Gastrocnemius medialis (tissue), 4 donors: ENCODE measurements at places on chromosomes 13 and 19.

- DNase-seq, result no peak
Measured at GRCh38 chr13:24910502-24911132, 146.6 kb downstream of the RNF17 start.

- no peak for DNase-seq
Measured at GRCh38 chr19:49665036-49665350, 664 bp downstream of the IRF3 start.

DNA sequence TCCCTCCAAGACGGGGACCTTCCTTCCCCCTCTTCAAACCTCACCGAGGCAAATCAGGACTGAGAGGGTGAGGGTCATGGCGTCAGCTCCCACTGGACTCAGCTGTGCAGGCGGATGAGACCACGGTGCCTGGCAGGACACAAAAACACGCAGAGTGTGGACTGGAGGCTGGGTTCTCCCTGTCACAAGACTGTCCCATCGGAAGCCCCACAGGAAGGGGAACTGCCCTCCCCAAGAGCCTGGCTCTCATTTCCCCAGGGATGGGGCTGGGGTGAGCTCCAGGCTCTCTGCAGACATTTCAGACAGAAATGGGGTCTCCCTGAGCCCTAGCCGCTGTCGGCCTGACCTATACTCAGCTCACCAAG is at the start of gene LILRB5:
LILRB5 (minus strand) TSS at position 158 of the 365 bp plus-strand sequence; CDS start at position 78, 80 bp downstream.
- DNase-seq, result no peak

DNA sequence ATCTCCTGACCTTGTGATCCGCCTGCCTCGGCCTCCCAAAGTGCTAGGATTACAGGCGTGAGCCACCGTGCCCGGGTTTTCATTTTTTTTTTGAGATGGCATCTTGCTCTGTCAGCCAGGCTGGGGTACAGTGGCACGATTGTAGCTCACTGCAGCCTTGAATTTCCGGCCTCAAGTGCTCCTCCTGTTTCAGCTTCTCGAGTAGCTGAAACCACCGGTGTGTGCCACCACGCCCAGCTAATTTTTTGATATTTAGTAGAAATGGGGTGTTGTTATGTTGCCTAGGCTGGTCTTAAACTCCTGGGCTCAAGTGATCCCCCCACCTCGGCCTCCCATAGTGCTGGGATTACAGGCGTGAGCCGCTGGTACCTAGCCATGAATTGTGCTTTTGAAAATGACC is 5.9 kb downstream of the ADAT3 start:
- DNase-seq, result no peak

DNA sequence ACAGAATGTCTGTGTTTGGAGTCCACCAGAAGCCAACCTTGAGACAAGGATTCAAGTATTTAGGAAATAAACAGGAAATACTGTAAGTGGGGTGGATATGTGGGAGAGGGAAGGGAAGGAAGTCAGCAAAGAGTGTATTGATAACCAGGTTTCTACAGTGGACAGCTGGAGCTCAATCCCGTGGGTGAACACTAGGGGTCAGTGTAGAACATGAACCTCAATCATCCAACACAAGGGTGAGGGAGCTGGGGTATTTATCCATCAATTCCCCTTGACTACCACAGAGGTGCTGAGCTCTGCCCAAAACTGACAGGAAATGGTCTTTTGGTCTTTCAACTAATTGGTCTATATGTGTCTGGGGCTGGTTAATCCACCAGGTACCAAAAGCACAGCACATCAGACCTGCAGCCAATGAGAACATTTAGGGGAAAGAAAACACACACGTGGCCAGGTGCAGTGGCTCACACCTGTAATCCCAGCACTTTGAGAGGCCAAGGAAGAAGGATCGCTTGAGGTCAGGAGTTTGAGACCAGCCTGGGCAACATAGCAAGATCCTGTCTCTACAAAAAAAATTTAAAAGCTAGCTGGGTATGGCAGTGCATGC is 5.6 kb upstream of the SYDE1 start:
- no peak for DNase-seq

- DNase-seq, result no peak
Measured at GRCh38 chr13:100630555-100630954, 42.0 kb upstream of the GGACT start.

DNA sequence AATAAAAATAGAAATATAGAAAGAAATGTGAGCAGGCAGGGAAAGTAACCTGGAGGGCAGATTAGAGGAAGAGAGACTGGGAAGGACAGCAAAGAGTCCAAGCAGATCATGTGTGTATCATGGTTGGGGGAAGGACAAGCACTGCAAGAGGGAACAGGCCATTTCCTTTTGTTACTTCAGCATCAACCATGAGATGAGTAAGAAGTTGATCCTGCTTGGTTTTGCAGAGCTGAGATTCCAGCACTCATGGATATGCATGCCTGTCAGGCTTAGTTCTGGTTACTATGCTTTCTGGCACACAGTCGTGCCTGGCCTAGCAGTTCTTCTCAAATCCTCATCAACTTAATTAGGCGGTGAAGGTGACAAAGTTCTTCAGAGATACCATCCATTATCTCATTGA is 18.1 kb downstream of the NALCN start:
- no peak for DNase-seq

DNA sequence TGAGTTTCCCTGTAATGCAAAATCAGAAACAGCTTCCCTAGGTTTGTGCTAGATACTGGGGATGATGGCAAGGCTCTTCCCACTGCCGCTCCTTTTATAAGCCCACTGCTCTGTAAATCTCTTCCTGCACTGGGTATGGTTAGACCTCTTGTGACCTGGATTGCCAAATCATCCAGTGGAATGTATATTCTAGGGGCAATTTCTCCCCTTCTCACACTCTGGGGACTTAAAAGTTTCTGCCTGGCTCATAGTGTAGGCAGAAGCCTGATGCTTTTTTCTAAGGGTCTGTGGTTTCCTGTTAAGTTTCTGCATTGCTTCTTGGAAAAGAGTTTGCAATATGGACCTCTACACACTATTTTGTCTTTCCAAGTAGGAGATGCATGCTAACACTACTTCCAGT is 1582.0 kb upstream of the PCDH20 start:
- DNase-seq, result no peak

- DNase-seq, result no peak
Measured at GRCh38 chr13:110447058-110447511, 114.4 kb downstream of the RAB20 start.

DNA sequence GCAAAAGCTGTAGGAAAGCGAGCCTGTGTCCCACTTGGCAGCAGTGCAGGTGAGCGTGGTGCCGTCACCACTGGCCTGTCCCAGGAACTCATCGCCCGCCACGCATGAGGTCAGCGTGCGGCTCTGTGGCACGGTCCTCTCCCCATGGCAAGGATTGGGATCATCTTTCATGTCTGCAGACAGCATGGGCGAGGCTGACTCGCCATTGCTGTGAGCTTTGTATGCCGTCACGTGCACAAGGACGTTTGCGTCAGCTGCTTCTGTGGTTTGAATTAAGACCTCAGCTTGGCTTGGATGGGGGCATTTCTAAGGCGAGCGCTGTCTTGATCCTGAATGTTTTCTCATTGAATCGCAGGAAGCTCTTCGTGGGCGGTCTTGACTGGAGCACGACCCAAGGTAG is 9.8 kb downstream of the DAZAP1 start:
- DNase-seq, result peak; percentile 77

DNA sequence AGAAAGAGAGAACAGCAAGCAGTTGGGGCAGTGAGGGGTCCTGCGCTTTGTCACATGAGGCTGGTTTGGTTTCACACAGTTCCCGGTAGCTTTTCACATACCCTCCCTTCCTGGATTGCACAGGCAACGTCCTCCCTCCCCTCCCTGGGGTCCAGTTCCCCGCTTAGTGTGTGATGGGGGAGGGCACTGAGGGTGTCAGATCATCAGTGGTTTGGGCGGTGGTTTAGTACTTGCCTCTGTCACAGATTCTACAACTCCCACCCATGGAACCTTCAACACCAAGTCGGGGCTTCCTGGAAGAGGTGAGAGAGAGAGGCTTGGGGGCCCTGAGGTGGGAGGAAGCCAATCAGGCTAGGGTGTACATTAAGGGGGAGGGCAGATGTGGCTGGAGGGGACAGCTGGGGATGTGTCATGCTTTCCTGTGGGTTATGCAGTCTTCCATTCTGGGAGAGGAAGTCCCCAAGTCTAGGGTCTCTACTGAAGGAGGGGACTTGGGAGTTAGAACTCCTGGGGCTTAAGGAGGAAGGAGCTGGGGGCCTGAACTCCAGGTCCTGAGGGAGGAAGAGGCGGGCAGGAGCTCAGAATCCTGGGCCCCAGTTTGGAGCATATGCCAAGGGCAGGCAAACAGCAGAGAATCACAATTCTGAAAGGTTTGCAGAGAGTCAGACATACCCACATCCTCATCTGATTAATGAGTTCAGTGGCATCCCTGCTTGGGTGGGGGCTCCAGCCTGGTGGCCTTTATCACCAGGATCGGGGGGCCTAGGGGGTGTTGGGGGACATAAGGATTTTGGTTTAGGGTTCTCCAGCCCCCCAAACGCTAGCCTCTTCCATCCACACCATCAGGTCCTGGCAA is at the start of gene NKG7:
NKG7 (minus strand) TSS at position 6 of the 856 bp plus-strand sequence. CDS start 119 bp downstream, outside the sequence.
- no peak for DNase-seq

- no peak for DNase-seq
Measured at GRCh38 chr13:30211745-30212144, 95.6 kb downstream of the KATNAL1 start.

- no peak for DNase-seq
Measured at GRCh38 chr13:102914339-102914930, 68.6 kb downstream of the ERCC5 start.

DNA sequence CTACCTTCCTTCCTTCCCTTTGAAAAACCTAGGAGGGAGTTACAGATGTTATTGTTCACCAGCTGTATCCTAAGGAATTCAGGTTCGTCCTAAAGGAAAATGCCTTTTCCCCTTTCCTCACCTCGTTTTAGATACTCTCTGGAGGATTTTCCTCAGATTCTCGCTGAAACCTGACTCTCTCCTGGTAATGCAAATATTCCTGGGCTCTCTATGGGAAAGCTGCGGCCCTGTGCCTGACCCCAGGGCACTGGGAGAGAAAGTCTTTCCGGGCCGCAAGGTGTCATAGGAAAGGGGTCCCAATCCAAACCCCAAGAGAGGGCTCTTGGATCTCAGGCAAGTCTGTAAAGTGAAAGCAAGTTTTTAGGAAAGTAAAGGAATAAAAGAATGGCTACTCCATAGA is 13.1 kb upstream of the OR1M1 start:
- DNase-seq, result no peak

DNA sequence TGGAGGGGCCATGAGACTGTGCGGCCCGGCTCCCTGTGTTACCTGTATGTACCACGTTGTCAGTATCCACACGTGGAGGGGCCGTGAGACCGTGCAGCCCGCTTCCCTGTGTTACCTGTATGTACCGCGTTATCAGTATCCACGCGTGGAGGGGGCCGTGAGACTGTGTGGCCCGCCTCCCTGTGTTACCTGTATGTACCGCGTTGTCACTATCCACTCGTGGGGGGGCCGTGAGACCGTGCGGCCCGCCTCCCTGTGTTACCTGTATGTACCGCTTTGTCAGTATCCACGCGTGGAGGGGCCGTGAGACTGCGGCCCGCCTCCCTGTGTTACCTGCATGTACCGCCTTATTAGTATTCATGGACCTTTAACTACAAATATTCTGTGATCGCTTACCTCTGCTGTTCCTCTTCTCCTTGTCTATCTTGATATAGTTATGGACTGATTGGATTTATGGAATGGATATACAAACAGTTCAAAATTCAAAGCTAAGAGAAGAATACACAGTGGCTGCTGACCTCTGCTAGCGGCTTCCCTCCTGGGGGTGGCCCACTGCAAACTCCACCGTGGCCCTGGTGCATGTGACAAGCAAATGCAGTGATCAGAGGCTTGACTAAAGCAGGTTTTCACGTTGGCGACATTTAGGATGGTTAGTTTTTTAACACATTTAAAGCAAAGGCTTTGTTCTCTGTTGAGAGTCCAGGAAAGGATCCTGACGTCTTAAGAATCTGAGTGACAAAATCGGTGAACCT is 38.7 kb downstream of the ATP11A start:
- no peak for DNase-seq

- no peak for DNase-seq
Measured at GRCh38 chr13:76160961-76161925, 525.1 kb downstream of the LMO7 start.

GRCh38 chr19:29967623-29968022 is 25.6 kb downstream of the URI1 start:
- DNase-seq, result no peak

GRCh38 chr13:20192158-20192835 is 441 bp downstream of the GJB2 start:
- no peak for DNase-seq

DNA sequence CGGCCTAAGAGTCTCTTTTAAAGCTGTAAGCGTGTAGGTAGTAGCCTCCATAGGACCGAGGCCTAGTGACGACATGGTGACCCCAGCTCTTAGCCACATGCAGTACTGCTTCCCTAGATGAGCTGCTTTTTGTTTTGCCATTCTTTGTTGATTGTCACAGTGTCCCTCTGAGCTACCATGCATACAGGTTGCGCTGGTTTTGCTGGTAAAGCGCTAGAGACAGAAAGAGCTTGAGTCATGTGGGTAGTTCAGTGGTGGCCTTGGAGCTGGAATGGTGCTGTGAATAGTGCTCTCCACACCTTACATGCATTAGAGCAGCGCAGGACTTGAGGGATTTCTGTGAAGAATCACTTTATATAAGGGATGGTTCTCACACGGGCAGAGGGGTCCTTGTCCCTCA is 5.1 kb downstream of the HNRNPM start:
- DNase-seq, result no peak

- peak; percentile 71 for DNase-seq
Measured at GRCh38 chr13:30114571-30115256, 192.6 kb downstream of the KATNAL1 start.

DNA sequence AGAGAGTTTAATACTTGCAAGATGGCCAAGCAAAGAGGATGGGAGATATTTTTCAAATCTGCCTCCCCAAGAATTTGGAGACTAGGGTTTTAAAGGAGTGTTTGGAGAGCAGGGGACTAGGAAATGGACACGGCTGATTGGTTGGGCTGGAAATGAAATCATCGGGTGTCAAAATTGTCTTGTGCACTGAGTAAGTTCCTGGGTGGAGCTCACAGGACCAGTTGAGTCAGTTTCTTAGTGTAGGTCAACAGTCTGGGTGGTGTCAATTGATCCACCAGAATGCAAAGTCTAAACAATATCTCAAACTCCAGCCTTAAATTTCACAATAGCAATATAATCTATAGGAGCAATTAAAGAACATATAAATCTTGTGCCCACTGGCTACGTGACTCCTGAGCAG is 23.0 kb upstream of the CEACAM4 start:
- no peak for DNase-seq

DNA sequence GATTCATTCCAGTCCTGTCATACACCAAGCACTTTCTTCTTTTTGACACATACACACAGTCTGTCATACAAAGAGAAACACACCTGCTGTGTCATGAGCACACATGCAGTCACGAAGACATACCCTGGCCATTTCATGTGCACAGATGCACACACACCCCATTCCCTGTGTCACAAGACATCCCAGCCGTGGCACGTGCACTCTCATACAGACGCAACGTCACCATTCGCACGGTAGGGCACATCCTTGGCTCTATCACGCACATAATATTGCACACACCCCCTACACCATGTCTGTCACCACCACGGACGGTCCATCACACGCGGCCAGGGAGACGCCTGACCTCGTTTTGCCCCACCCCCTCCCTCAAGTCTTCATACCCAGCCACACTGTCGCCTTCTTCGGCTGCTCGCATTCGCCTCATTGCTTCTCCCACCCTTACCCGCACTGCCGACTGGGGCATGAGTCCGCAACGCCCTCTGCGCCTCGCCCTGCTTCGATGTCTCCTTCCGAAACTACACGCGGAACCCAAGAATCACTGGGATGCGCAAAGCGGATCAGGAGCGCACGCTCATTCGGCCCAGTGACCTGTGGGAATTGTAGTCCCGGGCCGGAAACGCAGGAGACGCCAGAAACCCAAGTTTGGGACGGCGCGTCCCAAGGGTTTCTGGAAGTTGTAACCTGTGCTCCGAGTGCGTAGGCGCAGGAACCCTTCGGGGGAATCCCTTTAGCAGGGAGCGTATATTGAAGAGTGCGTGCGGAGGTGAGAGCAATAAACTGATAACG is 6.8 kb upstream of the ZNF283 start:
- DNase-seq, result no peak
